ENCODE measurements at places on chromosomes 7 and 10. TPM values are rescaled to one million over a fixed set of nuclear protein-coding genes. Genes with fewer than 3 reads are reported as not detected.

NUPR2 gene
- total RNA-seq = not detected

LIPK gene
- total RNA-seq = 0.13 TPM

MCM10 gene
- total RNA-seq = 0.38 TPM

SLC26A5 gene
- total RNA-seq = not detected

MKX gene
- total RNA-seq = 2.3 TPM

WEE2 gene
- total RNA-seq = not detected

CTAGE15 gene
- 1.4 TPM for total RNA-seq

RBM20 gene
- not detected for total RNA-seq

PURB gene
- 18.2 TPM for total RNA-seq

CCDC3 gene
- total RNA-seq = 3.7 TPM

DNA sequence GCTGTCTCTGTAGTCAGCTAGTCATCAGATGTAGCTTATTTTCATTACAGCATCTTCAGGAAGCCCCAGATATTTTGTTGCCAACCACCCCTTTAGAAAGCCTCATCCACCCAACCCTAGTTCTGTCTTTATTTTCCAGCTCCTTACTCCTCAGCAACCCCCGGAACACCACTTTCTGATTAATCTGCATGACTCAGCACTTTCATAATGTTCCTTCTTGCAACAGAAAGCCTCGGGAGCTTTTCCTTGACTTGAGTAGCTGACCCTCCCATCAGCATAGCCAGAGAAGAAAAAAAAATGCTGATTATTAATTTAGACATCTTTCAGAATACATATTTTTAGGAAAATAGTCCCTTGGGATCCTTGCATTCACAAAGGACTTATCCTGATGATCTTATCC, 244.0 kb upstream of the CXCL12 start:
- DNase-seq = peak; percentile 53

- DNase-seq = no peak
Measured at GRCh38 chr10:15860692-15861201, 440 bp upstream of the MINDY3 start.

DNA sequence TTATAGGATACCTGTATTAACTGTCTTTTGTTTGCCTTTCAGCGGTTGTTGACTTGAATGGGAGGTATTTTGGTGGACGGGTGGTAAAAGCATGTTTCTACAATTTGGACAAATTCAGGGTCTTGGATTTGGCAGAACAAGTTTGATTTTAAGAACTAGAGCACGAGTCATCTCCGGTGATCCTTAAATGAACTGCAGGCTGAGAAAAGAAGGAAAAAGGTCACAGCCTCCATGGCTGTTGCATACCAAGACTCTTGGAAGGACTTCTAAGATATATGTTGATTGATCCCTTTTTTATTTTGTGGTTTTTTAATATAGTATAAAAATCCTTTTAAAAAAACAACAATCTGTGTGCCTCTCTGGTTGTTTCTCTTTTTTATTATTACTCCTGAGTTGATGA, 26.6 kb downstream of the RBM17 start:
- DNase-seq = no peak

DNA sequence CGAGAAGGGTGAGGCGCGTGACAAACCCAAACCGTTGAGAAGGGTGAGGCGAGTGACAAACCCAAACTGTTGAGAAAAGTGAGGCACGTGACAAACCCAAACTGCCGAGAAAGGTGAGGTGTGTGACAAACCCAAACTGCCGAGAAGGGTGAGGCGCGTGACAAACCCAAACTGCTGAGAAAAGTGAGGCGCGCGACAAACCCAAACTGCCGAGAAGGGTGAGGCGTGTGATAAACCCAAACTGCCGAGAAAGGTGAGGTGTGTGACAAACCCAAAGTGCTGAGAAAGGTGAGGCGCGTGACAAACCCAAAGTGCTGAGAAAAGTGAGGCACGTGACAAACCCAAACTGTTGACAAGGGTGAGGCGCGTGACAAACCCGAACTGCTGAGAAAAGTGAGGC, 25.0 kb downstream of the ESYT2 start:
- DNase-seq = no peak

DNA sequence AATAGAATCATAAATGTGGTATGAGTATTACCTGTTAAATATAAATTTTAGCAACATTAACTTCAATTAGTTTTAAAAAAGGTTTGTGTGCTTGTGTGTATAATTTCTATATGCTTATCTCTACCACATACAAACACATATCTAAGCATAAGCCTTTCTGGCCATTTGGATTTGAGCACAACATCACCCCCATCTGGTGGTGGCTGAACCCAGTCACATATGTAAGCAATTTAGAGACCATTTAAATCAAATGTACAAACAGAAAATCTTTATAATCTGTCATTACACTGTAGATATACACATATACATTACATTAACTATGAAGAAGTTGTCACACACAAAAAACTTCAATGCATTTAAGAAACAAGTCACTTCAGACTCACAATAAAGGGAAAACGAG, 31.7 kb downstream of the GPR22 start:
- peak; percentile 65 for DNase-seq

DNA sequence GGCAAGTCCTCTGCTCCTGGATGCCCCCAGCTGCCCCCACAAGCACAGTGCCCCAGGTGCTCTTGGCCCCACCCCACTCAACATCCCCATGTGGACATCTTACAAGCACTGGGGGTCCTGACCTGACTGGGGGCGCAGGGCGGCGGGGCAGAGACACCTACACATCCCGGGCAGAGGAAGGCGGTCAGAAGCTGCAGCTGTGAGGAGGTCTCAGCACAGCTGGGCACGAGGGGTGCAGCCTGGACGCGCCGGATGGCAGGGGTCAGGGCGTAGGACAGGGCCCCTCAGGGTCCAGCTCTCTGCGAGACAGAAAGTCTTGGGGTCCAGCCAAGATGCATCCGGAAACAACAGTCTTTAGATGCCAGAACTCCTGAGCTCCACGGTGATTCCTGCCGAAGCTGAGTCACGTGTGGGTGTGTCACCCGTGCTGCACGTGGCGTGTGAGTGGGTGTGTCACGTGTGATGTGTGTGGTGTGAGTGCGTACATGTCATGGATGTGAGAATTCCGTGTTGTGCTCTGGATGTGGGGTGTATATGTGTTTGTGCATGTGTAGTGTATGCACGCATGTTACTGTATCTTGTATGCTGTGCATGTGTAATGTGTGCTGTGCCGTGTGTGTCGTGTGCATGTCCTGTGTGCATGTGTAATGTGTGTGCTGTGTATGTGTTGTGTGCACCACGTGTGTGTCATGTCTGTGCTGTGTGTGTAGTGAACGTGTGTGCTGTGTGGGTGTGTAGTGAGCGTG, 5.1 kb downstream of the VENTX start:
- DNase-seq = no peak

GRCh38 chr10:58857251-58857805, 319.1 kb upstream of the PHYHIPL start:
- no peak for DNase-seq

- DNase-seq = no peak
Measured at GRCh38 chr10:106997721-106998120, 166.8 kb downstream of the SORCS1 start.

DNA sequence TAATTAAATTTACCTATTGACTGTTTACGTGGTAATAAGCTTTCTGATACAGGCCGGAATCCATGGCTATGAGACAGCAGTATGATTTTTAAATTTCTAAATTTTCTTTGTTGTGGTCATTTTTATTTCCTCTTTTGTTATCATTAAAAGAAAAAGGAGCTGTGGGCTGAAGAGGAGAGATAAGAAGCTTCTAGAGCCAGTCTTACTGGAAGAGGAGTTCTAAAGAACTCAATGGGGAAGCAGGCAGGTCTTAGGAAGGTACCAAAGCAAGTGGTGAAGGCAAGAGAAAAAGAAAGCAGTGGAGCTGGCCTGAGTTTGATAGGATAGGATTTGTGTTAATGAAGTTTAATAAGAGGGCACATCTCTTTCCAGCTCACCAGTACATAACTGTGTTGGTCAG, 1187.8 kb downstream of the CNTNAP2 start:
- DNase-seq = no peak

DNA sequence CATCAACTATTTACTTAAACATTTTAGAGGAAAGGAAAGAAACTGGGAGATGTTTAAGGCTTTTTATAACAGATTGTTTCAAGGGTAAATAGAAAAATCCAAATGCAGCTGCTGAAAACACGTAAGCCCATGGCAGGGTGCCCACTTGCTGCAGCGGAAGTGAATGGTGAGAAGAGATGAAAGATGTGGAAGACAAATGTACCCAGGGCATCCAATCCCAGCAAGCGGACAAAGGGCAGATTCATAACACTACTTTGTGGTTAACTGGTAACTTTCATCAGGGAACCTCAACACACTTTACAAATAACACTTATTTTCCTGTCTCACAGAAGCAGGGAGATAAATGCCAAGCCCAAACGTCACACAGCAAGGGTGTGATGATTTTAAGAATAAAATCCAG, 358.4 kb downstream of the KCNMA1 start:
- DNase-seq = peak; percentile 53

GRCh38 chr10:113808168-113808567, 45.7 kb downstream of the DCLRE1A start:
- no peak for DNase-seq

GRCh38 chr7:137069249-137069963, 201.0 kb downstream of the CHRM2 start:
- no peak for DNase-seq

DNA sequence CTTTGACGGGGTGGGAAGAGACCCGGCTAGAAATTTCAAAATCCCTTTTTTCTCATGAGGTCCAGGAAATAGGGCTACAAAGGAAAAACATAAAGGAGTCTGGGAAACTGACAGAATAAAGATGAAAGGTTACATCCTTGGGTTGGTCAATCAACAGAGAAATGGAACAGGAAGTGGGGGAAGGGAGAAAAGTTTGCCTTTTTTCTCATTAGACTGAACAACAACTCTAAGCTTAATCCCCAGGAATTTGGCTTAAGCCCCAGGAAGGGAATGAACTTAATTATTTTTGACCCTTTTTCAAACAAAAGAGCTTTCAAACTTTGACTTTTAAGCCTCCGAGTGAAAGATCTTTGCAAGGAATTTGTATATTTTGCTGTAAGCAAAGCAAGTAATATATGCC, 32.7 kb downstream of the LGI1 start:
- no peak for DNase-seq

DNA sequence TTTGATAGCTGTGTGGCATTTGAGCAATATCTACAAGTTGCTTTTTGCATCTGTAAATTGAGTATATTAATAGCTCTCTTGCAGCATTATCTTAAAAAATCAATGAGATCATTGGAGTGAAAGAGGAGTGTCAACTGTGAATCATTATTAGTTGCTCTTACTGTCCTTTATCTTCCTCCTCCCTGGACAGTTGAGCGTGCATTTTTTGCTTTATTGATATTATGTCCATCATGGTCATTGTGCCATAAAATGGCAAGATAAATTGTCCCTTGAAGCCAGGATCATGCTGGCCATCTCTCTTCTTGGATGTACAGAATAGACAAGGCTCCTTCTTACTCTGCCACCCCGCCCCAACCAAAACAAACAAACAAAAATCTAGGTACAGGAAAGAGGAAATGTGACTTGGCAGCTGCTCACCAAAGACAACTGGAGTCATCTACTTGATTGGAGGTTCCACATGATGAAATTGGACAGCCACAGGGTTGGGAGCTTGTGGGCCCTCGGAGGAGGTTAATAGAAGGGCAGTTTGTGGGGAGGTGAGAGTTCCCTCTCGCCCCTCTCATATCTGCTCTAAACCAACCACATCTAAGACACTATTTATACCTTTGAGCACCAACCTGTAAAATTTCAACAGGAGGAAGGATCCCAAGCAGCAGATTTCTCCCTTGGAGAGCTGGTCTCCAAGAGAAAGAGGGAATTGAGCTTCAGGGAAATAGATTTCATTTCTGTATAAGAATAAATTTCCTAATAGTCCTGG, 252.7 kb downstream of the SKIDA1 start:
- peak; percentile 55 for DNase-seq
